CD4-positive, CD25-positive, alpha-beta regulatory T cell (primary cell): ENCODE measurements at places on chromosomes 16 and 17.

GRCh38 chr17:79728908-79729471 is 1.8 kb upstream of the ENPP7 start:
- DNase-seq, result no peak

GRCh38 chr17:70613681-70614080 is 444.3 kb downstream of the KCNJ2 start:
- DNase-seq, result no peak

- DNase-seq, result no peak
Observed at GRCh38 chr16:86630471-86630870, 52.1 kb downstream of the FOXL1 start.

GRCh38 chr17:46036491-46036890 is 37.4 kb downstream of the STH start:
- DNase-seq, result no peak

DNA sequence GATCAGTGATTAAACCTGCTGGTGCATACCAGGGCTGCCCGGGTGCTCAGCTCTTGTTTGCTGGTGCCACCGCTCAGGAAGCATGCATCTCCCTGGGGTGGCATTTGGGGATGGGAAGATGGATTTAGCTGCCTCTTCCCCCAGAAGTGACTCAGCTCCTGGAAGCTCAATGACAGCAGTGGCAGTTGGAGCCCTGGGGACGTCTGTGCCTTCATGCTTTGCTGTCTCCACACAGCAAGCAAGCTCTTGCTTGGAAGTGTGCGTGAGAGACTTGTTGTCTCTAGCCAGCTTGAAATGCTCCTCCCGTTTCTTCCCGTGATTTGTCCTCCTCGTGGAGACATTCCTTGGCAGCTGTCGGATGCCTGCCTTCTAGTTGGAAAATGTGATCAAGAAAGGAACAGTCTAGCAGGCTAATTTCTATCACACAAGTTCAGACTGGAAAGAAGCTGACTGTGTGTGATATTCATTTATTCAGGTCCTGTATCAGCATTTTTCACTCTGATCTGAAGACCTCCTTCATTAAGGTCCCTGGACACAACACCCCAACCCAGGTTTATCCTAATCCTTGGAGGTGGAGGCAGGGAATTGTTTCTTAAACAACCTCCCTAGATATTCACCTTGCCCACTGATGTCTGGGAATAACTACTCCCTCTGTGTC is 73.0 kb downstream of the BMERB1 start:
- DNase-seq, result no peak

- DNase-seq, result no peak
Observed at GRCh38 chr17:17408236-17408794, 68.5 kb upstream of the MED9 start.

GRCh38 chr17:57595947-57596695 is 149.0 kb downstream of the CCDC182 start:
- DNase-seq, result no peak

GRCh38 chr17:76238847-76239537 is 1.3 kb downstream of the RNF157 start:
- DNase-seq, result no peak

- DNase-seq, result no peak
Observed at GRCh38 chr17:17379197-17379991, 76.2 kb downstream of the NT5M start.

- peak; percentile 40 for DNase-seq
Observed at GRCh38 chr16:1526608-1527555, 6.6 kb upstream of the TMEM204 start.

GRCh38 chr17:74972107-74972972 is at the start of gene HID1:
Gene HID1, minus strand, starts transcription at chr17:74972759. Its CDS starts 103 bp downstream, at chr17:74972656.
- DNase-seq, result peak; percentile 79

DNA sequence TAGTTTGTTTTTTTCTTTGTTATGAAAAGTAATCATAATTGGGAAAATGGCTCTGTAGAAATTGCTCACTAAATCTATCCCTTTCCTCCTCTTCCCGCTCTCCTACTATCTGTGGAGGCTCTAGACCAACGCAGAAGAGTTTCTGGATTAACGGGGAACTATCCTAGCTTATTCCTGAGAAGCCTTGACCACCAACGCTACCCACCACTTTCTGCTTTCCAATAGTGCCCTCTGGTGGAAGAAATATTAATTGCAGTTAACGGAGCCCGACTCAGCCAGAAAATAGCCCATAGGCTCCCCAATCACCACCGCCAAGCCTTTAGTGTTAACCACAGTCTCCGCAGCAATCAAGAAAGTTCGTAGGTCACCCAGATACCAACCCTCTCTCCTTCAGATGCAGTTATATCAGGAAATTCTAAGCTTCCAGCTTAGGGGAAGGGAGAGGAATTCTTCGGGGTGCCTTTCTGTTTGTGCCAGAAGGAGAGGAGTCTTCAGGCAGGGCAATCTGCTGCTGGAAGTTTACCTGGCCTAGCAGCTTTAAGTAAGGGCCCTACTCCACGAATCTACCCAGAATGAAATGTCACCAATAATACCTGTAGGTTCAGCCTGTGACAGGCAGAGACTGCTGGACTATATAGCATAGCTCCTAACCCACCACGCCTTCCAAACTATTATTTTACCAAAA is 23.0 kb upstream of the NSRP1 start:
- peak; percentile 47 for DNase-seq

- DNase-seq, result no peak
Observed at GRCh38 chr17:33260638-33261037, 32.5 kb downstream of the ASIC2 start.
